ENCODE measurements at places on chromosomes 2 and 18.

- DNase-seq: no peak
These were observed 190.7 kb downstream of the ICOS start for GRCh38 chr2:204127238-204127637.

DNA sequence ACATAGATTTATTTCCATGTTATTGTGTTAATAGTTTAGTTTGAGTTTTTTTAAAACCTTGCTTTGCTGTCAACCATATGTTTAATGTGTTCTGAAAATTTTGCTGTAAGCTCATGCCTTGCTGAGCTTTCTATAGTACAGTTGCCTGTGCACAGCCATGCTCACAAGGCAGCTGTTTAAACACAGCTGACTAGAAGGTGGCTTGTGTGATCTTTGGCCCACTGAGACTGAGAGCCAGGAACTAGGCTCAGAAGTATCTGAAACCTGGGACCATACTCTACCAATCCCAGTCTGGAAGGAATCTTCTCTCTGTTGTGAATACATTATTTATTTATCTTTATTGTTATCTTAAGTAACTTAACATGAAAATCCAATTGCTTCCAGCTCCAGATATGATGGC is 350.5 kb downstream of the KIAA1328 start:
- no peak for DNase-seq

GRCh38 chr18:40957533-40958070 is 997.4 kb upstream of the PIK3C3 start:
- DNase-seq: no peak

DNA sequence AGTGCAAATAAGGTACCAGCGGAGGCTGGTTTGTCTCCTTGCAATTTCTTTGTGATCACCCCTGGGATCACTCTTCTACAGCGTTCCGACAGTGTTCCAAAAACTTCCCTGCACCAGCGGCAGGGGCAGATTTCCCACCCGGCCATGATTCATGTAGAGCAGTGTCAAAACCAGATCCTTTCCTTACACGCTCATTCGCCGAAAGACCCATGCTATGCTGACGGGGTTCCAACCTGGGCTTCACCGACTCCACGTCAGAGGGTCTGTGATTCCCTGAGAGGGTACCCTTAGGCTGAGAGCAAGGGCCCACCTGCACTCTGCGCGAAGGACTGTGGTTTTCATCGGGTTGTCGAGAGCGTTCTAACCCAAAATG is 423 bp upstream of the TTC27 start:
- DNase-seq: peak; percentile 32

DNA sequence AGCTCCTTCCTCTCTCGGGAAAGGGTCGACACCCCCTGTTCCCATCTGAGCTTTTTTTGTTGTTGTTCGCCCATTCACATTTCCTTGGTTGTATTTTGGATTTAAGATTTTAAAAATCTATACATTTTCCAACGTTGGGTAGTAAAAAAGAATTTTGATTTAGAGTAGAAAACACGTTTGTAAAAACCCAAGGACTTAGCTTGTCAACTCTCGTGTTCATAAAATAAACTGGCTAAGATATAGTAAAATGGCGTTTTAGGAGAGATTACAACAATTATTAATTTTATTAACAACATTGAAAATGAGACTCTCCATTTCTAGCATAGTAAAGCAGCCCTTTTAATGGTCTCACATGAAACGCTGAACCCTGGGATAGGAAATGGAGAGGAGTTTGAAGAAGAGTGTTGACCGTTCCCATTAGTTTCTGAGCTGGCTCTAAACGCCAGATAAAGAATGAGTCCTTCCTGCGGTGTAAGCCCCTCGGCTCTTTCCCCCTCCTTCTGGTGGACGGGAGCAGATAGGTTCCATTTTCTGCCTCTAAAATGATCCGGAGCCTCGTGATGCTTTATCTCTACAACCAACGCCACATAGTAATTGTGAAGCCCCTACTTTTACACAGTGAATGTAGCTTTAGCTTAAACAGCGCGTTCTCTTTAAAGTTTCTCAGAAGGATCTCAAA is 24.0 kb upstream of the ZNF516 start:
- no peak for DNase-seq

GRCh38 chr2:216348756-216349308 is 23.5 kb downstream of the MARCHF4 start:
- DNase-seq: no peak

DNA sequence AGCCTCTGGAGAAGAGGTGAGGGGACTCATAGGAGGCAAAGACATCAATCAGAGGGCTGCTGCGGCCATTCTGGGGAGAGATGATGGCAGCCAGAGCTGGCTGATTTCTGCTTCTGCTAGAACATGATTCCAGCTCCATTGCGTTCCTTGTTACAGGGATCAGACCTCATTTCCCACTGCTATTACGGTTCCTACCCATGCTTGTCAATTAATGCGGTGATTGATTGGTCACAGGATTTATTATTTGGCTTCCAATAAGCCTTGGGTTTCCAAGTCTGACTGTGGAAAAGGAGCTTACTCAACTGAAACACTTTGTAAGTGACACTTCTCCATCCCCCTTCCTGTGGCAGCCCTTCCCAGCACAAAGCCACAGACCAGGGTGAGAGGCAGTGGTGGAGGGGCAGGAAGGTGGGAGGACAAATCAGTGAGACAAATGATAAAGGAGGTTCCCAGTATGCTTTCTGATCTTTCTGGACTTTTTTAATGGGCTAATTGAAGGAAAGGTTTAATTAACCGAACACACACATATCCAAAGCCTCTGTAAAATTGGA is 26.8 kb upstream of the CTLA4 start:
- DNase-seq: no peak

DNA sequence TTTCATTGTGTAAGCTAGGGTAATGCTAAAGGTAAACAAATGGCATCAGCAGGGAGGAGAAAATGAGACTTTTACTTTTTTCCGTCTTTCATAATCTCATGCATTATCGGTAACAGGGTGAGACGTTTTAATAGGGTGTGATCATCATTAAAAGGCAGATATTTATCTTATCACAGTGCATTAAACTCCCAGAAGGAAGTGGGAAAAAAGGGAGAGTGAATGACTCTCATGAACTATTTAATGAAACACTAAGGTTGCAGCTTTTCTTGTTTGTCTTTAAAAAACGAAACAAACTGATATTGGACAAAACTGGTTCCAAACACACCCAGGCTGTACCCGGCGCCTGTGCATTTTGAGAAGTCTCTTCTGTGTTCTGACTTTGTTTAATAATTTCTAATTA is 1936.8 kb upstream of the PIK3C3 start:
- no peak for DNase-seq

GRCh38 chr2:98137196-98137595 is 50.2 kb downstream of the VWA3B start:
- DNase-seq: no peak

GRCh38 chr18:68865503-68865902 is 67.6 kb downstream of the CCDC102B start:
- no peak for DNase-seq

- no peak for DNase-seq
These were observed 6.3 kb upstream of the GAL3ST2 start for GRCh38 chr2:241770185-241770935.

DNA sequence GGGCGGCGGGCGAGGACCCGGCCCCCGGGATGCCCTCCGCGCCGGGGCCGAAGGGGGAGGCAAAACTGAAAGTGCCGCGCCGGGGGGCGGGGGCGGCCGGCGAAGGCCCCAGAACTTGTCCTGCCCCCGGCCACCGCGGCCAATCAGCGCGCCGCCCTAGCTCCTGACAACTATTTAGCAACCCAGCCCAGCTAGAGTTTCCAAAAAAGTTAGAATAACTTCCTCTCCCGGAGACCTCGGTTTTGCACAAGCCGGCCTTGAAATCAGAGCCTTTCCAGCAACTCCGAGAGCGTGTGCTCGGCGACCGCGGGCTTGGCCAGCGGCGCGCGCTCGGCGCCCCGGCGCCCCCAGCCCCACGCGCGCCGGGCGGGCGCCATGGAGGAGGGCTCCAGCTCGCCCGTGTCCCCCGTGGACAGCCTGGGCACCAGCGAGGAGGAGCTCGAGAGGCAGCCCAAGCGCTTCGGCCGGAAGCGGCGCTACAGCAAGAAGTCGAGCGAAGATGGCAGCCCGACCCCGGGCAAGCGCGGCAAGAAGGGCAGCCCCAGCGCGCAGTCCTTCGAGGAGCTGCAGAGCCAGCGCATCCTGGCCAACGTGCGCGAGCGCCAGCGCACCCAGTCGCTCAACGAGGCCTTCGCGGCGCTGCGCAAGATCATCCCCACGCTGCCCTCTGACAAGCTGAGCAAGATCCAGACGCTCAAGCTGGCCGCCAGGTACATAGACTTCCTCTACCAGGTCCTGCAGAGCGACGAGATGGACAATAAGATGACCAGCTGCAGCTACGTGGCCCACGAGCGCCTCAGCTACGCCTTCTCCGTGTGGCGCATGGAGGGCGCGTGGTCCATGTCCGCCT is at the start of gene TWIST2:
Gene TWIST2 (plus strand): TSS at position 245 of the 850 bp plus-strand sequence. CDS start 131 bp downstream, at position 376.
- no peak for DNase-seq

GRCh38 chr18:35549564-35549963 is 32.0 kb upstream of the GALNT1 start:
- DNase-seq: no peak

DNA sequence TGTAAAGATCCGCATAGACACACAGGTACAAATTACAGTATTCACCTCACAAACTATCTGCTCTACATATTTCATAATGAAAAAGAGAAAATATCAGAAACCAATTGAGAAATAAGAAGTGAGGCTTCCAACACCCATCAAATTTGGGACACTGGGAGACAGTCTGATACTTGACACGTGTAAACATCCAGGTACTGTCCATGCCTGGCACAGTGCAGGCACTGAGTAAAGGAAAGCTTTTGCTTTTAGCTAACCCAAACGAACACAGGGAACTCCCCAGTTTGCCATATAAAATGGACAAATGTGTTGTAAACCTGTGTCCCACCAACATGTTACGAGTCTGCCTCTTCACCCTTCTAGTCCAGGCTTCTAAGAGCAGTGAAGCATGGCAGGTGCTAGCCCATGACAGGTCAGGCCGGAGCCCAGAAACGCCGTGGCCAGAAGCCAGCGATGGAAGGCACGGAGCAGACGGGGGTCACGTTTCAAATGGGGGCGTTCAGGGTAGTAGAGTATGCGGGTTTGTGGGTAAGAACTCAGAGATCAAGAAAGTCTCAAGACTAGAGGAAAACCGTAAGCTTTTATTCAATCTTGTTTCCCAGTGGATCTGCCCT is 27.0 kb downstream of the CDH2 start:
- no peak for DNase-seq

- no peak for DNase-seq
These were observed 60.7 kb downstream of the TTC27 start for GRCh38 chr2:32688541-32688940.

GRCh38 chr2:7281231-7282201 is 364.3 kb downstream of the RNF144A start:
- no peak for DNase-seq
